A549 treated with Hydrocortisone at 1 μM for 4 hours (cell line): ENCODE measurements at places on chromosomes 5 and 9. TPM values are rescaled to one million over a fixed set of nuclear protein-coding genes. Genes with fewer than 3 reads are reported as not detected.

CAMK2A gene
- 0.59 to 0.90 TPM (median 0.80 TPM) in 5 replicates for total RNA-seq

CEMIP2 gene
- total RNA-seq, result 65.5 to 119 TPM (median 68.8 TPM) in 5 replicates

C9orf153 gene
- total RNA-seq, result 0.08 to 0.40 TPM (median 0.21 TPM) in 5 replicates

CBY3 gene
- not detected in 5 replicates for total RNA-seq

FOXI1 gene
- total RNA-seq, result not detected in 5 replicates

SPATA31E1 gene
- total RNA-seq, result 0.02 TPM in 1 of 5 replicates, not detected in the others

PARP8 gene
- total RNA-seq, result 0.03 to 0.22 TPM (median 0.14 TPM) in 5 replicates

NPM1 gene
- 3,179 to 4,139 TPM (median 3,389 TPM) in 5 replicates for total RNA-seq

AGGF1 gene
- 11.0 to 14.7 TPM (median 13.7 TPM) in 5 replicates for total RNA-seq

STPG3 gene
- not detected in 5 replicates for total RNA-seq

C9orf152 gene
- total RNA-seq, result 0.15 to 0.22 TPM (median 0.16 TPM) in 5 replicates

FAM53C gene
- 19.7 to 21.5 TPM (median 19.9 TPM) in 5 replicates for total RNA-seq

PRR16 gene
- 0.07 to 0.16 TPM in 2 of 5 replicates, not detected in the others for total RNA-seq

GCNT1 gene
- total RNA-seq, result 2.1 to 4.8 TPM (median 4.0 TPM) in 5 replicates

GADD45G gene
- 0.21 to 0.69 TPM (median 0.52 TPM) in 5 replicates for total RNA-seq

P4HA2 gene
- 46.6 to 60.7 TPM (median 53.1 TPM) in 5 replicates for total RNA-seq

HTR1A gene
- not detected in 5 replicates for total RNA-seq

ANKS6 gene
- 13.8 to 24.2 TPM (median 20.8 TPM) in 5 replicates for total RNA-seq

NRARP gene
- total RNA-seq, result 2.5 to 5.1 TPM (median 3.9 TPM) in 5 replicates

DDX4 gene
- total RNA-seq, result 0.05 to 0.08 TPM in 2 of 5 replicates, not detected in the others

IL7R gene
- total RNA-seq, result 0.28 to 0.59 TPM (median 0.36 TPM) in 5 replicates

RNF183 gene
- not detected in 5 replicates for total RNA-seq

MYO10 gene
- 31.2 to 47.0 TPM (median 36.3 TPM) in 5 replicates for total RNA-seq

DMRT2 gene
- total RNA-seq, result 0.17 TPM in 1 of 5 replicates, not detected in the others

PCDHB1 gene
- total RNA-seq, result not detected in 5 replicates

MELK gene
- 62.1 to 83.8 TPM (median 69.7 TPM) in 5 replicates for total RNA-seq

FOXD4L4 gene
- 0.07 to 0.09 TPM (median 0.08 TPM) in 3 of 5 replicates, not detected in the others for total RNA-seq

PRDM9 gene
- 0.03 TPM in 1 of 5 replicates, not detected in the others for total RNA-seq

NPR3 gene
- total RNA-seq, result 13.8 to 20.7 TPM (median 15.7 TPM) in 5 replicates

FOXD4 gene
- total RNA-seq, result 0.23 to 0.55 TPM (median 0.44 TPM) in 5 replicates

ABO gene
- not detected in 5 replicates for total RNA-seq

PCDHGC4 gene
- total RNA-seq, result not detected in 5 replicates

SPAG8 gene
- 0.27 to 0.49 TPM (median 0.35 TPM) in 5 replicates for total RNA-seq

SPINK1 gene
- total RNA-seq, result 0.63 to 1.9 TPM (median 1.4 TPM) in 5 replicates

PCDHAC2 gene
- total RNA-seq, result 3.3 to 4.9 TPM (median 3.7 TPM) in 5 replicates

CD74 gene
- 0.15 to 0.16 TPM in 2 of 5 replicates, not detected in the others for total RNA-seq

PCDHA11 gene
- 0.07 to 0.30 TPM (median 0.17 TPM) in 5 replicates for total RNA-seq

CTSV gene
- 12.9 to 15.2 TPM (median 14.4 TPM) in 5 replicates for total RNA-seq

INSL4 gene
- total RNA-seq, result 13.9 to 17.9 TPM (median 16.5 TPM) in 5 replicates

SNCAIP gene
- 0.03 to 0.05 TPM in 2 of 5 replicates, not detected in the others for total RNA-seq

ASTN2 gene
- total RNA-seq, result 4.0 to 5.3 TPM (median 4.3 TPM) in 5 replicates

CARD9 gene
- 0.81 to 1.7 TPM (median 0.97 TPM) in 5 replicates for total RNA-seq

NTNG2 gene
- 0.83 to 2.2 TPM (median 1.4 TPM) in 5 replicates for total RNA-seq

NMUR2 gene
- 0.06 to 0.10 TPM (median 0.09 TPM) in 4 of 5 replicates, not detected in the other for total RNA-seq

INPP5E gene
- 14.1 to 21.2 TPM (median 19.7 TPM) in 5 replicates for total RNA-seq

SLC26A2 gene
- 43.7 to 85.4 TPM (median 65.0 TPM) in 5 replicates for total RNA-seq

CDO1 gene
- not detected in 5 replicates for total RNA-seq

ALDH1B1 gene
- 44.3 to 62.0 TPM (median 46.2 TPM) in 5 replicates for total RNA-seq
